ENCODE measurements at places on chromosomes 3 and 15.
A peak's percentile ranks its signal among the peaks of the same experiment; 100 is the strongest.

GRCh38 chr15:50135031-50135551 lies 16.1 kb upstream of the ATP8B4 start:
- DNase-seq: peak; percentile 66

DNA sequence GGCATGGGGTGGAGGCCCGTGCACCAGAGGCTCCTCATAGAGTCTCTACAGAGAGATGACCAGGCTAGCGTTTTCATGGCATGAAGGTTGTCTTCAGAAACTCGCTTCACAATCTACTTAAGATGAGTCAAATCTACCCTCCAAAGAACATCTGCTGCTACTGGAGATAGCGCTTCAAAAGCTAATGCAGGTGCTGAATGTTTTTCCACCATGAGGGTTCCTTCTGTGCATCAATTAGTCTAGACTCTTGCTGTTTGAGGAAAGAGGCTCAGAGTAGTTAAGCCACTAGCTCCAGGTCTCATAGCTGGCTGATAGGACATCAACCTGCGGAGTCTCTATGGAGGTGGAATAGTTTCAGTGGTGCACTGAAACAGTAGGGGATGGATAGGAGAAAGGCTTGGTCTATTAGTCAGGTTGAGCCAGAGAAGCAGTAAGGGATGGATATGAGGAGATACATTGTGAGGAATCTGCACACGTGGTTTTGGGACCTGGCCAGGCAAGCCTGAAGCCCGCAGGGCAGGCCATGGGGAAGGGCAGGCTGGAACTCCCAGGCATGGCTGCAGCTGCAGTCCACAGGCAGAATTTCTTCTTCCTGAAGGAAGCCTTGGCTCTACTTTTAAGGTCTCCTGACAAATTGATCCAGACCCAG lies 117.5 kb downstream of the APBA2 start:
- no peak for DNase-seq

DNA sequence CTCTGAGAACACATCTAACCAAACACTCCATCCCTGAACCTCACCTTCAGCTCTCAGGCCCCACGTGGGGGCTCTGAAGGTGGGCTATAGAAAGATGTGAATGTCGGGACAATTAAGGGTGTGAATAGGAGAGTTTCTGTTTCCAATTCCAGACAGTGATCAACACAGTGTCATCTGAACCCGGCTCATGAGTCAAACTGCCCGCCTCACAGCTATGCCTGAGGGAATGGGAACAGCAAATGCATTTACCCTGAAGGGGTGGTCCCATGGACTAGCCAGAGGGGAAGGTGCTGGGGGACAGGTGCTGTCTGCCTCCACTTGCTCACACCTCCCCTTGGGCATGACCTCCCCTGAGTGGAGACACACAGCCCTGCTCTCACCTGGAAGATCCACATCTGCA lies 6.3 kb downstream of the RTP2 start:
- no peak for DNase-seq

DNA sequence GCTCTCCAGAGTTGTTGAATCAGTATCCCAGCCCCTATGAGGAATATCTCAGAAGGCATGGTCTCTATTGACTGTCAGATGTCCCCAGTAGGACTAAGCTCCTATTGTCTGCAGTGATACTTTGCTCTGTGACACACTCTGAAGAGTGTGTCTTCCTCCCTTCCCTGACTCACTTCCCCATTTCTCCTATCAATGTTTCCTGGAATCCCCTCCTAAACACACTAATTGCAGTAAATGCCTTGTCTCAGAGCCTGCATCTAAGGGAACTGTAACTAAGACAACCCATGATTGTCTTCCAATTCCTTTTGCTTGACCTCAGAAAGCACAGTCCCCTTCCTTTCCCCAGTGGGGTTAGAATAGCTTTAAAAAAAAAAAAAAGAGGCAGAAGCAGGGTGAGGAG lies 397.3 kb upstream of the PROK2 start:
- no peak for DNase-seq

GRCh38 chr15:59553879-59554735 lies 57.5 kb upstream of the GCNT3 start:
- DNase-seq: no peak
